SJCRH30 (cell line): ENCODE measurements at places on chromosomes 16 and 17. TPM values are rescaled to one million over a fixed set of nuclear protein-coding genes. Genes with fewer than 3 reads are reported as not detected.

- DNase-seq: no peak
These were observed 37.3 kb downstream of the TBCD start for GRCh38 chr17:82789051-82789592.

DNA sequence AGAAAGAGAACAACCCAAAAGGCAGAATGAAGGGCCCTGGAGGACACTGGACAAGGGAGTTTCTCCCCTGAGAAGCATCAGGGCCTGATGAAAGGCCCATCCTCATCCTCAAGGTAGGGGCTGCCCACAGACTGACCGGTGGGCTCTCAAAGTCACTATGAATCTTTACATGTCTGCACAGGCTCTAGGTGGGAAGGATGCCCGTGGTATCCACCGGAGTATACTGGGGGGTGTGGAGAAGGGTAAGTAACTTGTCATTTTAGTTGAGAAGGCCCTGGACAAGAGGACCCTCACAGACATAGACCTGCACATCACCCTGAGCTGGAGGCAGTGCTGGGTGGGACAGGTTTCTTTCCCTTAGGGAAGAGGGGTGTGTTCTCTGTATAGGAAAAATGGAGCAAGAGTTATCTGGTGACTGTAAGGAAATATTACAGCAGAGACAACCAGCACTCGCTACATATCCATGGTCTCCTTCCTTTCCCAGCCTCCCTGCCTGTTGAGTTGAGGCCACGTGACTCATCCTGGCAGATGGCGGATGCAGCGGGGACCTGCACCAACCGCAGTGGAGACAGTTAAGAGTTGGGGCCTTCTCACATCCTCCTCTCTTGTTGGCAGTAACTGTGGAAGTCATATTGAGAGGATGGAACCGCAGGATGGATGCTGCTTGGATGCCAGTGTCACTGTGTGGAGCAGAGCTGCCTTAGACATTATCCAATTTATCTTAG is 45.6 kb upstream of the KCNJ12 start:
- DNase-seq: no peak

DNA sequence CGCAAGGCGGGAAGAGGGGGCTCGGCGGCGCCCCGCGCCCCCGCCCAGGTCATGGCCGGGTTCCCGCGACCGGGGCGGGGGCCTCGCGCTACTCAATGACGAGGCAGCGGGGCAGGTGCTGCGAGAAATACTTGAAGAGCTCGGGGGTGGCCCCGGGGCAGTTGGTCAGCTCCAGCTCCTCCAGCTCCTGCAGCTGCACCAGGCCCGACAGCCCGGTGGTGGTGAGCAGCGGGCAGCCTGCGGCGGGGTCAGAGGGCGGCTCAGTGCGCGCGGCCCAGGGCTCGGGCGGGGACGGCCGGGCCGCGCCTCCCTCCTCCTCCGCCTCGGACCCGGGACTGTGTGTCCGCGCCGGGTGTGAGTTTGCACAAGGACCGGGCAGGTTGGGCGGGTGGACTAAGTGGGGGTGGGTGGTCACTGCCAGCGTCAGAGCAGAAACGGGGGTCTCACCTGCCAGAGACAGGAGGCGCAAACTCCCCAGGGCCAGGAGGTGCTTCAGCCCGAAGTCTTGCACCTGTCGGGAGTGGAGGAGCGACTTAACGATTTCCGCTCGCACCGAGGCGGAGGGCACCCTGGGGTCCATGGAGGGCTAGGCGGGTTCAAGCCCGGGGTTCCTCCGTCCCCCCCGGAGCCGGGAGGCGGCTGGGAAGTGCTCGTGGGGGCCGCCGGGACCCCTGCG is 4.1 kb upstream of the WDR24 start:
- no peak for DNase-seq

DNA sequence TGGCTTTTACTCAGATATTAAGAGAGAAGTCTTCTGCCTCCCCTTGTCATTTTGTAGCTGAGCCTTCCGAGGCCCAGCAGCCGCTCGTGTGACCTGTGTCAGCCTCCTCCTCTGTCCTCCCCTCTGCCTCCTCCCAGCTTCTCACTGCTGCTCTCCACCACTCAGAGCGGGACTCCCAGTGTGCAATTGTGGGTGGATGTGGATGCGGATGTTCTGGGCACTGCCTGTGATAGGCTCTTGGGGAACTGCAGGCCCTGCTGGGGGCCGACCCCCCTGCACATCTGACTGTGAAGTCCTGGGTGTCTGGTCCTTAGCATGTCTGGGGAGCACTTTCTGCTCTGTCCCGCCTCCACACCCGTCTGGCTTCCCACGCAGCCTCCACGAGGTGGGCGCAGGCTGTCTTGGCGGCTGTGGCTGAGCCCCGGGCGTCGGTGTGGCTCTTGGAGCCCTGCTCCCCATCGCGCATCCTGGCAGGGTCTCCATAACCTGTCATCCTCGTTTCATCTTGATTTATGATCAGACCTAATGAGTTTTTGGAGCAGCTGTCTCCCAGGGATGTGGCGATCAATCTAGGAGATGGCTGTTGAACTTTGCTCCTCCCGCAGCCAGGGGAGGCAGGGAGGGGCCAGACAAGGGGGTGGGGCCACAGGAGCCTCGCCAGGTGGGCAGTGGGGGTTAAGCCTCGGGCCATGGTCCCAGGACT is 28.1 kb downstream of the GRIN2C start:
- no peak for DNase-seq

DNA sequence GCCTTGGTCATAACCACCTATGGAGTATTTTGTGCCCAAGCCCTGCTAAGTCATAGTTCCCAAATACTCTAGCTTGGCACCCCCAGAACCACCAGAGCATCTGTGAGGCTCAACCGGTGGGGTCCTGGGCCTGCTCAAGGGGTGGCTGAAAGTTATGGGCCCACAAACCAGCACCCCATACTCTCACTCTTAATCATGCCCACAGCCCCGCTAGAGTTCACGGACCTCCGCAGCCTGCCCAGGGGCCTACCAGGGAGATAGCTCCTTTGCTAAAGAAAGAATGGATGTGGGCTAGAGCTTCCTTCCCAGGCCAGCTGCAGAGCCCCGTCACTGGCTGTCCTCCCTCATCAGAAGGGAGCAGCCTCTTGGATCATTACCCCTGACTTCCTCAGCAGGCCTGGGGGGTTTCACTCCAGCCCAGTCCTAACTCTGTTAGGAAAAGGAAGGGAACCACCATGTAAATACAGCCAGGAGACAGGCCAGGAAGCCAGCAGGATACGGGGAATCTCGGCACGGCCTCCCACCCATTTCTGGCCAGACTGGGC is 1.4 kb downstream of the GIT1 start:
- DNase-seq: no peak

The MRPL58 gene
- total RNA-seq: 39.6 and 39.8 TPM in 2 replicates

The TVP23C gene
- 0.48 and 1.4 TPM in 2 replicates for total RNA-seq

DNA sequence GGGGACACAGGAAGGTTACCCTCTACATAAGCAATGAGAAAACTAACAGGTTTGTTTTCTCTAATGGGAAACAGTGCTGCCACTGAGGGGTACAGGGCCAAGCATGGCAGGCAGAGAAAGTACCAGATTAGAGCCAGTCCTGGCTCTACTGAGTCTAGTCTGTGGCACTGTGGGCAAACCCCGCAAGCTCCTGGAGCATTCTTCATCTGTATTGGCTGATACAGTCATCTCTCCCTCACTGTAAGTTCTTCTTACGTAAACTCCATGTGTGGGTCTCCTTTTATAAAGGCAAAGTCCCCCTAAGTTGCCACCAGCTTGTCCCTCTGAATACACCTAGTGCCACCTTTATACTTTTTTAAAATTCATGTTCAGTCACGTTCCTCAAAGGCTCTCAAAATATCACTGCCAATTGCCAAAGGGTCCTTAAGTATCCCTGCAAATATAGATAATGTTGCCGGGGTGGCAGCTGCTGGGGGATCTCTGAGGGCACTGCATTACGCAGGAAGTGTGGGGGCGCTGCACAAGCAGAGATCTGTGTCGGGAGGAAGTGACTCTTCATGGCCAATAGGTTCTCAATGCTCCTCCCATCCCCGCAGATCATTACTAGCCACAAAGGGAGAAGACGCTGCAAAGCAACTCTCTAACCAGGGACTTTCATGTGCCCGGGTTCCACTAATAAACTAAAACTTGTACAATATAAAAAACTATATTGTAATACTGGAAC is 18.8 kb downstream of the XPO6 start:
- DNase-seq: no peak

The TAC4 gene
- not detected in 2 replicates for total RNA-seq

DNA sequence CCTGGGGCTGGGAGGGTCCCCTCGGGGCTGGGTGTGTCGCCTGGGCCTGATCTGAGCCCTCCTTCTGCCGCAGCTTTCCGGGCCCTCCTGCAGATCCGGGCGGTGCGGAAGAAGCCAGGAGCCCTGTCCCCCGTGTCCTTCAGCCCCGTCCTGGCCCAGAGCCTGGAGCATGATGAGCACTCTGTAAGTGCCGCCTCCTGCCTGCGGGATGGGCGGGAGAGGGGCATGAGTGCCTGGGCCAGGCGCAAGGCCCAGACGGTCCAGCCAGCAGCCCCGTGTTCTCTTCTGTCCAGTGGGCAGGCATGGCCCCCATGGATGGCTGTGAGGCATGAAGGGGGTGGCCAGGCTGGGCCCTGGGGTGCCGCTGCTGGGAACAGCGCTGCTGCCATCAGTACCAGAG is 16.0 kb upstream of the NUDT16L1 start:
- DNase-seq: no peak

The RCVRN gene
- 0.06 TPM in 1 of 2 replicates, not detected in the other for total RNA-seq

The CRHR1 gene
- not detected in 2 replicates for total RNA-seq

- no peak for DNase-seq
These were observed 103.8 kb downstream of the CLEC16A start for GRCh38 chr16:11047939-11048800.

DNA sequence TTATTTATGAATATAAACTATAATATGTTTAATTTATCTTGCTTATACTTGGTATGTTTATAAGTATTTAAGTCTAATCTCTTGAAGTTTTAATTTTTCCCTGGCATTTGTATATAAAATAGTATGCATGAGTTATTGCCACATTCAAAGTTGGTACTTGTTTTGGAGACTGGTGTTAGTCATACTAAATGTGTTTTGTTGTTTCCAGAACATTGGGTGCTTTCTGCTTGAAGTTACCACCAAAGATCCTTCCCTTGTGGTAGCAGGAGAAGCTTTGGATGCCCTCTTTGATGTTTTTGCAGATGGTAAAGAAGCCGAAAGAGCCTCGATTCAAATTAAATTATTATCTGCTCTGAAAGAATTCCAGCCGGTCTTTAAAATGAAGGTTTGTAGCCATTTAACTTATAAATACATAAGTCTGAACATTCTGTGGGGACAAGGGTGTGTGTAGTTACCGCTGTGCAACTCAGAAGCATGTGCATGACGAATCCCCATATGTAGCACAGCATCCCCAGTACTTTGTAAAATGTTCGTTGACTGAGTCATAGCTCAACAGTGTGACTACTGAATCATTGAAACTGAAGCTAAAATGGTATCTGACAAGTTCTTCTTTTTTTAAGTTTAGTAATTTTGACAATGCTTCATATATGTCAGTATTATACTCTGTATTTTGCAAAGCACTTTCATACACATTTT is 36.4 kb downstream of the HEATR3 start:
- no peak for DNase-seq

DNA sequence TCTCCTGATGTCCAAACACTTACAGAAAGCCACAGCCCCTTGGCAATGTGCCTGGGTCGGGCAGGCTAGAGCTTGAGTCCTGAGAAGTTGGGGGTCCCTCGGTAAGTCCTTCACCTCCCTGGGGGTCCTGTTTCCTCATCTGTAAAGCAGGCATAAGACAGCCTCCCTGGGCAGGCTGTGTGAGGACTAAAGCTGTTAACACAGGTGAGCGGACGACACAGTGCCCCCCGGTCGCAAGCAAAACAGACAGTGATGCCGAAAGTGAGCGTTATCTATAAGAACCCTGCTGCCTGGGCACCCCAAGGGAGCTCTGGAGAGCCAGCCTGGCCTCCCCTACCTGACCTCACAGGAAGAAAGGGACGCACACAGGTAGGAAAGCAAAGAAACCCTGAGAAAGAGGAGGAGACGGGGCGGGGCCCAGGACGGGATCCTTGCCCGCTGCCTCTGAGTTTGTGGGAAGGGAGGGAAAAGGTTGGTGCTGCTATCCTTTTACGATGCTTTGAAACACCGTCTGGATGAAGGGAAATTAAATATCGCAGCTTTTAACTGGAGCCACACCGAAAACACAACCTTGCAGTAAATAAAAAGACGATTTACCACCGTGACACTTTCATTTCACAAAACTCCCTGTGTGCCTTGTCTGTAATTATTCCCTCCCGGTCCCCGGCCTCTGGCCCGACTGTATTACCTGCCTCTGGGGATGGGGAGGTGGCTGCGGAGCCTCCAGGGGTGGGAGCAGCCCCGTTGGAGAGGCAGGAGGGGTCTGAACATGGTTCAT is 67.1 kb downstream of the ENGASE start:
- no peak for DNase-seq
